ENCODE measurements at places on chromosomes 5 and 9.
A peak's percentile ranks its signal among the peaks of the same experiment; 100 is the strongest.

- DNase-seq: no peak
Observed at GRCh38 chr9:22512495-22512894, 65.9 kb downstream of the DMRTA1 start.

- no peak for DNase-seq
Observed at GRCh38 chr9:4102078-4102477, 197.8 kb downstream of the GLIS3 start.

DNA sequence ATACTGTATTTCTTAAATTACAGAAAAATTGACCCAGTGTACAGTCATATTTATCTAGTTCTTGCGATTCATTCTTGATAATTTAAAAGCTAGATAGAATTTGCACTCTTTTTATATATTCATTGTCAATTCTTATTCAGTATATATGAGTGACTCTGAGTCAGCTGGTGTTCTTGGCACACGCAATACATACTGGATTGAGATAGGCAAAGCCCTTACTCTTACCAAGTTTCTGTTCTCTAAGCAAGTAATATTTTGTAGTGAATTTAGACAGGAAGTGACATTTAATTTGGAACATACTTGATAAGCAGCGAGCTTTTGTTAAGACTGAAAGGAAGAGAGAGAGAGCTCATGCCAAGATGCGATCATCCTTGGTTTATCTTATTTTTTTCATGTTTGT lies 57.7 kb downstream of the GPBP1 start:
- no peak for DNase-seq

- DNase-seq: no peak
Observed at GRCh38 chr5:95283761-95284571, 928 bp downstream of the MCTP1 start.

DNA sequence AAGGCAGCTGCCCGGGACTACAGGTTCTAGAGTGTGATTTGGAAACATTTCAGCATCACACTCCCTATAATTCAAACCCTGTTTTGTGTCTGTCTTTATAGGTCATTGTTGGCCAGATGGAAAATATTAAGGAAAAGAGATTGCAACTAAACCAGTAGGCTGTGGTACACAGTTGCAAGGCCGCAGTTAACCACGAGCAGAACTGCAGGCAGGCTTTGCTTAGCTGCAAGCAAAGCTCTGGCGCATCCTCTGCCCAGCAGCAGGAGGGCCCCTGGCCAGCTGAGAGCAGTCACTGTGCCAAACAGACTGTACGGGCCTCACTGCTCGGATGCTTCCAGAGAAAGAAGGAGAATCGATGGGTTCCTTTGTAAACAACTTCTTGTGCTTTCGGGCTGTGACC lies 204.5 kb downstream of the DENND1A start:
- DNase-seq: no peak

GRCh38 chr9:90846770-90847419 lies 45.3 kb downstream of the SYK start:
- DNase-seq: no peak

GRCh38 chr9:125795970-125796596 lies 48.9 kb downstream of the PBX3 start:
- no peak for DNase-seq

- no peak for DNase-seq
Observed at GRCh38 chr9:87639949-87640348, 86.0 kb upstream of the CTSL start.

GRCh38 chr5:81269751-81270393 lies 31.5 kb upstream of the ZCCHC9 start:
- DNase-seq: no peak

DNA sequence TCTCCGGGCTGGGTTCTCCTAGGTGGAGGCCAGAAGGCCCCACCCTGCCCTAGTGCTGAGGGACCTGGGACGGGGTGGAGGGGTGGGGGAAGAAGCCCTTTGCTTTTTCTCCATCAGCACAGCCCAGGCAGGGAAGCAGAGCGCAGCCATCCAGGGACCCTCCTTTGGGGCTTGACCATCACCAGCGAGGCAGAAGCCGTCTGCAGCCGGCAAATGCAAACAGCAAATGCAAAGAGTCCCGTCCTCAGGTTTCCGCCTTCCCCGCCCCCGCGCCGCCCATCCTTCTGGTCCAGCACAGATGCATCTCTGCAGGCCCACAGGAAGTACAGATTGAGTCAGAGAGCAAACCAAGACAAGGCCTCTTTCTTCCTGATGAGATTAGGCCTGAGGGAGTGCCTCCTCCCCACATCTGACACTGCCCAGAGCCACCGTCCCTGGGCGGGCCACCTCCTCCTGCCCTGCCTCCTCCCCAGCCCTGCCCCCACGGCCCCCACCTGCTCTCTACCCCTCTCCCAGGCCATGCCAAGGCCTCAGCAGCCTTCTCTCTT lies 23.4 kb downstream of the CORO2A start:
- DNase-seq: peak; percentile 49

- DNase-seq: peak; percentile 11
Observed at GRCh38 chr9:75891277-75891741, 836 bp downstream of the PCSK5 start.

DNA sequence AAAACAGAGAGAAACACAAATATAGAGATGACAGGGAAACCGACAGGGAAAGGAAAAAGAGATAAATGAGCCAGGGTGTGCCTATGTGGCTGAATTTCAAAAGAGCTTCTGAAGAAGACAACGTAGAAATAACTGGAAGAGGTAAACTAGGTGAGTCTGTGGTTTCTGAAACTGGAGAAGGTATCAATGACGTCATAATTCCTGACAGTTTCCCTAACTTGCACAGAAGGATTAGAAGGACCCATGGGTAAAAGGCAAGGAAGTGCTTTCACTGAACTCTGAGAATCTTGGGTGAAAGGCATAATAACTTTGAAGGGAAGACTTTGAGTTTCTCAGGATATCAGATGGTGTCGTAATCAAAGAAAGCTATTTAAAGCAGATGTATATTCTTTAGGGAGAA lies 790.8 kb upstream of the NUDT12 start:
- DNase-seq: no peak
